Parietal lobe (tissue), 2 donors: ENCODE measurements at places on chromosomes 3 and 15. TPM values are rescaled to one million over a fixed set of nuclear protein-coding genes. Genes with fewer than 3 reads are reported as not detected.

SLCO3A1 gene
- 17.8 TPM for total RNA-seq

SAMMSON gene
- total RNA-seq: not detected

ZPLD1 gene
- total RNA-seq: not detected

UBAP1L gene
- 12.5 TPM for total RNA-seq

FAM107A gene
- total RNA-seq: 19.7 TPM

KBTBD13 gene
- total RNA-seq: not detected
